ENCODE measurements at places on chromosomes 6 and 20. TPM values are rescaled to one million over a fixed set of nuclear protein-coding genes. Genes with fewer than 3 reads are reported as not detected.

- H3K27ac ChIP-seq: no peak overlapping the region
- 0 out of 2 replicates have a peak, but pooled peaks cover 4% of the 10 kb centered on the region for H3K4me1 ChIP-seq
- no peak overlapping the region for H3K4me3 ChIP-seq
Observed at GRCh38 chr20:5844063-5844681, 94.0 kb downstream of the SHLD1 start.

- H3K27me3 ChIP-seq: no peaks in the 10 kb centered on the region
- H3K4me1 ChIP-seq: peaks cover 61% of the 10 kb centered on the region
- H3K36me3 ChIP-seq: no peaks in the 10 kb centered on the region
- no peak overlapping the region for H3K4me3 ChIP-seq
Observed at GRCh38 chr6:117548797-117549301, 53.5 kb downstream of the GOPC start.

- H3K27ac ChIP-seq: no peak overlapping the region
- H3K4me1 ChIP-seq: no peaks in the 10 kb centered on the region
- H3K4me3 ChIP-seq: no peak overlapping the region
- no peaks in the 10 kb centered on the region for H3K27me3 ChIP-seq
Observed at GRCh38 chr6:135270676-135271536, 89.8 kb downstream of the MYB start.

GRCh38 chr6:150940941-150941340, 75.4 kb downstream of the MTHFD1L start:
- H3K4me3 ChIP-seq: no peak overlapping the region
- no peak overlapping the region for H3K27ac ChIP-seq
- no peak for DNase-seq
- H3K36me3 ChIP-seq: peaks cover 14% of the 10 kb centered on the region
- no peaks in the 10 kb centered on the region for H3K27me3 ChIP-seq
- H3K4me1 ChIP-seq: no peaks in the 10 kb centered on the region

GRCh38 chr6:136527831-136528230, 22.4 kb downstream of the MAP7 start:
- no peak overlapping the region for H3K27ac ChIP-seq
- no peak overlapping the region for H3K4me3 ChIP-seq
- DNase-seq: no peak
- no peaks in the 10 kb centered on the region for H3K36me3 ChIP-seq

DNA sequence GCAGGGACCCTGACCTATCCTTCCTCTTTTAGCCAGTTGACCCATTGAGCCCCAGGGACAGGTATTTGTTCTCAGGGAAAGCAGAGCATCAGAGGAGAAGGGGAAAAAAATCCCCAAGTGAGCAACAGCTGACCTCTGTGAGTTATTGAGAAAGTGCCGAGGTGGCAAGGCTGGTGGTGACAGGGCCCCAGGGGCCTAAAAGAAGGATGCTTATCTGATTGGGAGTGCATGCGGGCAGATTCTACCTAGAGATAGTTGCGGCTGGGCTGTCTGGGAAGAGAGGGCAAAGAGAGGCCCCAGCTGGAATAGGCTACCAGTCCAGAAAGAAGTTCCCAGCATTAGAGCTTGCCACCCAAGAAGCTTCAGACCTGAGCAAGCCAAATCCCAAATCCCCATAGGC, 26.5 kb upstream of the MAFB start:
- H3K27ac ChIP-seq: no peak overlapping the region
- H3K4me1 ChIP-seq: no peaks in the 10 kb centered on the region
- no peaks in the 10 kb centered on the region for H3K36me3 ChIP-seq
- peaks cover 16% of the 10 kb centered on the region for H3K27me3 ChIP-seq
- DNase-seq: no peak

DNA sequence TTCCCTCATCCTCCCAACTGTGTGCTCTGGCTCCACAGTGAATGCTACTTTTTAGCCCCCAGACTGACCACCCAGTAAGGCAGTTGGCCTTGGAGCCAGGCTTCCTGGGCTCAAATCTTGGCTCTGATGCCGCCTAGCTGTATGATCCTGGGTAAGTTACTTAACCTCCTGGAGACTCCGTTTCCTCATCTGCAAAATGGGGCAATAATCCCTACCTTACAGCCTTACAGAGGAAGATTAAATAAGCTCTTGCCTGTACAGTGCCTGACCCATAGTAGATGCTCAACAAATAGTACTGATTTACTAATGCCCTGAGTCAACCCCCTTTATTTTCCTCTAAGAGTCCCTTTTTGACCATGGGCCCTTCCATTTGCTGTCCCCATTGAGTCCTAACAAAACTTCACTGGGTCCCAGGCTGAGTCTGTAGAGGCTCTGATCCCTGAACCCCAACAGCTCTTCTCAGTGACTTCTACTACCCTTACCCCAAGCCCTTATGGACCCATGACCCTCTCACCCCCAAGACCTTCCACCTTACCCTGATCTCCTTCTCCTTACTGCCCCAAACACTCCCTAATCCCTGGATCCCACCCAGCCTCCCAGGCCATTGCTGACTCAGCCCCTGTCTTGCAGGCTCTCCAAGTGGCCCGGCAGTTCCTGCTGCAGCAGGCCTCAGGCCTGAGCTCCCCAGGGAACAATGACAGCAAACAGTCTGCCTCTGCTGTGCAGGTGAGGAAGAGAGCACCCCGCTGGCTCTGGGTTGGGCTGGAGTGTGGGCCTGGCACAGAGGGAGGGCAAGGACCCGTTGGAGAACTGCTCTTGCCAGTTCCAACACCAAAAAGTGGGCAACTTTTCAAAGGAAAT, 31.4 kb downstream of the FOXP4 start:
- no peak for DNase-seq
- H3K27ac ChIP-seq: no peak overlapping the region
- H3K4me3 ChIP-seq: no peak overlapping the region
- peaks cover 14% of the 10 kb centered on the region for H3K4me1 ChIP-seq
- no peaks in the 10 kb centered on the region for H3K27me3 ChIP-seq

- DNase-seq: peak; percentile 78
- no peaks in the 10 kb centered on the region for H3K27me3 ChIP-seq
- peak overlapping the region; percentile 69 for H3K27ac ChIP-seq
- no peak overlapping the region for H3K4me3 ChIP-seq
- peaks cover 10% of the 10 kb centered on the region for H3K4me1 ChIP-seq
Observed at GRCh38 chr20:1437235-1437904, 29.3 kb downstream of the NSFL1C start.

- DNase-seq: no peak
- no peaks in the 10 kb centered on the region for H3K36me3 ChIP-seq
- no peaks in the 10 kb centered on the region for H3K4me1 ChIP-seq
- H3K27me3 ChIP-seq: no peaks in the 10 kb centered on the region
Observed at GRCh38 chr6:72798196-72798595, 176.3 kb downstream of the KCNQ5 start.

DNA sequence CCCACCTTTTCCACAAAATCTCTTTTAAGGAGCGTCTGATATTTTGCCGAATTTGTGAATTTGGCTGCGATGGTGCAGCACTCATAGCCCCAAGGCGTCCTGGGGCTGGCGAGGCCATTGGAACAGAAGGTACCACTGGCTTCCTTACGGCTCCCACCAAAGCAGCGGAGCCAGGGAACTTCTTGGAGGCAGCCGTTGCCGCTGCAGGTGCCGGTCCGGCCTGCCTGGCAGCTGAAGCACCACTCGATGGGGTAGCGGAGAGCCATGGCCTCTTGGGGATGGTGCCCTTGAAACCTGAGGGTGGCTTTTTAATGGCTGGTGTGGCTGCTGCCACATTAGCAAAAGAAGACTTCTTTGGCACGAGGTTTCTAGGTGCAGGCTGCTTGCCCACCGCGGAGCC, 29.8 kb downstream of the DIDO1 start:
- H3K36me3 ChIP-seq: peaks cover 20% of the 10 kb centered on the region
- H3K27me3 ChIP-seq: no peaks in the 10 kb centered on the region
- peaks cover 23% of the 10 kb centered on the region for H3K4me1 ChIP-seq

GRCh38 chr6:19369785-19370184, 467.4 kb upstream of the ID4 start:
- H3K27ac ChIP-seq: no peak overlapping the region
- no peaks in the 10 kb centered on the region for H3K27me3 ChIP-seq
- DNase-seq: no peak
- H3K36me3 ChIP-seq: no peaks in the 10 kb centered on the region
- no peak overlapping the region for H3K4me3 ChIP-seq

DNA sequence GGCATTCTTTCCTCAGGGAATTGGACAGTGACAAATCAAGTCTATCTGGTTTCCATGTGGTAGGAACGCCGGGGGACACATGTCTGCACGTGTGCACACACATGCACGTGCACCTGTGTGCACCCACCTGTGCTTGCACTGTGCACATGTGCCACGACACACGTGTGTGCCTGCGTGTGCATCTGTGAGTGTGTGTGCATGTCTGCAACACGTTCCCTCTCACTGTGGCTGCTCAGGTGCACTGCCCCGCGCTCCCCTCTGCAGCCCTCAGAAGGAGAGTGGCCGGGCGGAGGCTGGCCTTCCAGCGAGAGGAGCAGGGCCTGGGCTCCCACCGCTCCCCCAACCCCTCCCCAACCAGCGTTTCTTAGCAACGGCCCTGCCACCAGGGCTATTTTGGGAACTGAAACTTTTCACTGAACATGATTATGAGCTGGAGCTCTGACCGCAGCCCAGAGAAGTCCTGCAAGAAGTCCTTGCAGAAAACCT, 147.8 kb downstream of the PHACTR3 start:
- H3K4me3 ChIP-seq: no peak overlapping the region
- H3K4me1 ChIP-seq: no peaks in the 10 kb centered on the region
- no peak overlapping the region for H3K27ac ChIP-seq
- no peaks in the 10 kb centered on the region for H3K36me3 ChIP-seq
- no peak for DNase-seq

DNA sequence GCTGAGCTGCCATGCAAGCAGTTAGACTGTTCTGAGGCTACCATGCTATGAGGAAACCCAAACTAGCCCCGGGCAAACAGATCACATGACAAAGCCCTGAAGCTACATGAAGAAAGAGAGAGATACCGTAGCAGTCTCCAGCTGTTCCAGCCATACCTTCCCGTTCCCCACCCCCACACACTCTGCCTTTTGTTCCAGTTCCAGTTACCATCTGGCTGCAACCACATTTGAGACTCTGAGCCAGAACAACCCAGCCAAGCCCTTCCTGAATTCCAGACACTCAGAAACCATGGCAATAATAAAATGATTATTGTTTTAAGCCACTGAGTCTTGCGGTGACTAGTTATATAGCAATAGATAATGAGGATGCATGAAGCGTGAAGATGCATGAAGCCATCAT, 28.3 kb downstream of the RIN2 start:
- H3K27ac ChIP-seq: peak overlapping the region; percentile 65
- H3K4me3 ChIP-seq: no peak overlapping the region
- no peak for DNase-seq

DNA sequence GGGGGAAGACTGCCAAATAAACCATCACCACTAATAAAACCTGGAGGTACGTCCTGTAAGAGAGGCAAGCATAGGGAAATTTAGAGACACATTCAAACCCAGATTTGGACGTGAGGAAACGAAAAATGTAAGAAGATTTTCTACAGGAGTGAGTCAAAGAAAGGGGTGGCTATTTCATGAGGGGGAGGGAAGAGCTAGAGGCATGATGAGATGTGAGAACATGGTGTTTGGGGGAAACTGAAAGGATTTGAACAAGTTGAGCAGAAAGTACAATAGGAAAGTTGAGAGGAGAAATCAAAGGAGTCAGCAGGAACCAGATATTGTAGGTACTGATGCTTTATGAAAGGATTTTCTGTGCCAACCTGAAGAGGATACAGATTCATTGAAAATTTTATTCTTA, 179.1 kb upstream of the HS3ST5 start:
- H3K36me3 ChIP-seq: no peaks in the 10 kb centered on the region
- H3K27me3 ChIP-seq: no peaks in the 10 kb centered on the region
- H3K4me3 ChIP-seq: no peak overlapping the region
- no peak overlapping the region for H3K27ac ChIP-seq

DNA sequence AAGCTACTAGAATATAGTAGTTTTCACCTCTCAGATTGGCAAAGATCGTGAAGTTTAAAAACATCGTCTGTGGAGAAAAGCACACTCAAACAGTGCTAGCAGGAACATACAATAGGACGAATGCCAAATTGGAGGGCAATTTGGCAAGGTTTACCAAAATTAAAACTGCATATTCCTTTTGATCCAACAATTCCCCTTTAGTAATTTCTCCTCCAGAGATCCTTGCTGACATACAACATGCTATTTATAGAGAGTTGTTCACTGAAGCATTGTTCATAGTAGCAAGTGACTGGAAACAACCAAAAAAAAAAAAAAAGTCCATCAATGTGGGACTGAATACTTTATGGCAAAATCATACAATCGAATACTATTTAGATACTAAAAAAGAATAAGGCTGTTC, 202.2 kb downstream of the ATXN1 start:
- no peaks in the 10 kb centered on the region for H3K36me3 ChIP-seq
- DNase-seq: no peak
- no peaks in the 10 kb centered on the region for H3K27me3 ChIP-seq
- H3K4me1 ChIP-seq: no peaks in the 10 kb centered on the region
- no peak overlapping the region for H3K27ac ChIP-seq

- H3K27ac ChIP-seq: peak overlapping the region; percentile 86
- no peak for DNase-seq
- no peaks in the 10 kb centered on the region for H3K27me3 ChIP-seq
- H3K4me3 ChIP-seq: peak overlapping the region; percentile 81
Observed at GRCh38 chr6:157980288-157981131, 1.2 kb upstream of the SYNJ2 start.

DNA sequence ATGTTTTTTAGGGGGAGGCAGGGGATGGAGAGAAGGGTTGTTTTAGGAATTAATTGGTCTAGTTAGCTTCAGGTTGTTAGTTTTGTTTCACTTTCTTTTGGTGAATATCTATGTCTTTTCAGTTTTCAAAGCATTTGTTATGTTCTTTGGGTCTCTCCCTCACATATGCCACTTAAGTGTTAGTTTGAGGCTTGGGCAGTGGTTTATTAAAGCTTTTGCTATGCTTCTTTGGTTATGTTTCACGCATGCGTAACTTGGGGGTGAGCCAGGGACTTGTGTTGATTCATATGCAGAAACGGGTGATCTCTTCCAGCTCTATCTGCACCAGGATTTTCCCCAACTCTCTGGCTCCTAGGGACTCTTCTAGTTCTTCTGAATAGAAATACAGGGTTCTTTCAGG, 11.4 kb upstream of the MMS22L start:
- H3K4me3 ChIP-seq: no peak overlapping the region
- no peaks in the 10 kb centered on the region for H3K27me3 ChIP-seq
- no peaks in the 10 kb centered on the region for H3K36me3 ChIP-seq
- DNase-seq: no peak
- no peak overlapping the region for H3K27ac ChIP-seq

MCHR2 gene
- total RNA-seq: not detected

KHDC1 gene
- 9.6 TPM for total RNA-seq

UST gene
- total RNA-seq: 0.15 TPM

OPN5 gene
- total RNA-seq: not detected

SPEF1 gene
- total RNA-seq: 0.41 TPM

GNRH2 gene
- total RNA-seq: 0.49 TPM

MCCD1 gene
- not detected for total RNA-seq

SPATS1 gene
- total RNA-seq: not detected

SOBP gene
- 9.0 TPM for total RNA-seq

ARMC2 gene
- total RNA-seq: 9.3 TPM

SLC2A10 gene
- total RNA-seq: 1.6 TPM
